Activated CD8-positive, alpha-beta memory T cell treated with anti-CD3 and anti-CD28 coated beads, Interleukin-2, amount 50 U/mL, for 48 hours (primary cell): ENCODE measurements at places on chromosomes 12 and 14.

DNA sequence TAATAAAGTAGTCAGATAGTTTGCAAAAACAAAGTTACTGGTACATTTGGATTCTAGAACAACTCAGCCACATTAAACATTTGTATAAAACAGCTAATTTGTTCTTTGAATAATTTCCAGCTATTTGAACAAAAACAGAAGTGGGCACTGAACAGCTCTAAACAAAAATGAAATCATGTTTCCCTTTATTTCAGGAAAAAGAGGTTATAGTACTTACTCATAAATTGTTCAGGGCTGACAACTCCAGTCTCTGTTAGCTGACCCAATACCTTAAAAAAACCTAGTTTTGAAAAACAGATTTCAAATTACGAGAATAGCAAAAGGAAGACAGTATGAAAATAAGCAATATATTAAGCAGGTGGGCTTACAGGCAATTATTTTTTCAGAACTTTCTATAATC, 8.2 kb downstream of the GNPNAT1 start:
- no peak for DNase-seq

- no peak for DNase-seq
Observed at GRCh38 chr12:13536219-13536910, 339.8 kb downstream of the EMP1 start.

DNA sequence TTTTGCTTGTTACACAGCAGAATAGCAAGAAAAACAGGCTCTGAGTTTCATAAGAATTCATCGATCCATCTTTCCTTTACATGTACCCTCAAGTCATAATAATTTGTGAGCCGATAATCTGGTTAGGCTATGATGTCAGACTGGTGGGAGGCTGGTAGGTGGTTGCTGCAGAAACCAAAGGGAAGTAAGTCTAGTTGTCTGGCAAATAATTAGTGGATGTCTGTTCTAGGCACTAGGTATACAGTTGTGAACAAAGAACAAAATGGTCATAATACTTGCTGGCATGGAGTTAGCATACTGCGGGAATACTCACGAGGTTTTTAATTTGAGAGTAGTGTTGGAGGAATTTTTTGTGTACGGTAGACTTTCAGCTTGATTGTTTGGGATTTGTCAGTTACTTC, 8.8 kb downstream of the SUSD6 start:
- no peak for DNase-seq

DNA sequence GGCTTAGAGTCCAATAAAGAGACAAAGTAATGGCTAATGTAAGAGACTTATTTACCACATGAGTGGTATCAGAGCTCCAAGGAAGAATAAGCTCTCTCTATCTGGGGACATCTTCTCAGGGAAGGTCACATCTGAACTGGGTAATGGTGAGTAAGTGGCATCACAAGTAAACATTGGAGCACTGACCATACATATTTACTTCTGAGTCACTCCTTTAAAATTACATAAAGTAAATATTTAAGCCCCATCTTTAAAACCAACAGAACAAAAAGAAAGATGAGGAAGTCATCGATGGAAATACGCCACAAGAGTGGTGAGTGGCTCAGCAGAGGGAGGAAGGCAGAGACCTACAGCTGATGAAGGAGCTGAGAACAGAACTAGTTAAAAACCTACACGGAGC, 159.9 kb downstream of the DUSP6 start:
- DNase-seq = no peak

GRCh38 chr12:58888131-58888783, 32.0 kb downstream of the LRIG3 start:
- no peak for DNase-seq
